ENCODE measurements at places on chromosomes 1 and 21.

DNA sequence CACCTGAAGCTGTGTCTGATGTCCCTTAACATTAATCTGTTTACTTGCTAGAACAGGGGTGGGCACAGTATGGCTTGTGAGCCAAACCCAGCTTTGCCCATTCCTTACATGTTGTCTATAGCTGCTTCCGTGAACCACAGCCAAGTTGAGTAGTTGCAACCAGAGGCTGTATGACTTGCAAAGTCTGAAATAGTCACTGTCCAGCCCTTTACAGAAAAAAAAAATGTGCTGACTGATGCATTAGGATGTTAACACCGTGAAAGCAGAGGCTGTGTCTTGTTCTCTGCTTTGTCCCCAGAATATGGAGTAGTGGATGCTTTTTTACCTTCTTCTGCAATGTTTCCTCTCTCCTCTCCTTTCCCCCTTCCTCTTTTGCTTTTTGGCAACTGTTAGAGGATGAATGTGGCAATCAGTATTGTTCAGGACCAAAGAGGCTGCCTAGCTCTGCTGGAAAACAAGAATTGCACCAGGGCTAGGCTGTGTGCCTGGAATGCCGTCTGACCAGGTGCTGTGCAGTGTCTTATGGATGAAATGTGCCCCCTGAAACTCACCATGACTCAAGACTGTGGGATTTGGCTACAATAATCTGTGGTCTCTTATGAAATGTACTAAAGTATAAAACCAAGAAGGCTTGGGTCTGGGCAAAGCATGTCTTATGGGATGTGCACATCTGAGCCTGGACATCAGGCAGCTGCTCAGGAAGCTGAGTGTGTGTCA lies 79.6 kb upstream of the GCLM start:
- peak; percentile 95 for ATAC-seq

DNA sequence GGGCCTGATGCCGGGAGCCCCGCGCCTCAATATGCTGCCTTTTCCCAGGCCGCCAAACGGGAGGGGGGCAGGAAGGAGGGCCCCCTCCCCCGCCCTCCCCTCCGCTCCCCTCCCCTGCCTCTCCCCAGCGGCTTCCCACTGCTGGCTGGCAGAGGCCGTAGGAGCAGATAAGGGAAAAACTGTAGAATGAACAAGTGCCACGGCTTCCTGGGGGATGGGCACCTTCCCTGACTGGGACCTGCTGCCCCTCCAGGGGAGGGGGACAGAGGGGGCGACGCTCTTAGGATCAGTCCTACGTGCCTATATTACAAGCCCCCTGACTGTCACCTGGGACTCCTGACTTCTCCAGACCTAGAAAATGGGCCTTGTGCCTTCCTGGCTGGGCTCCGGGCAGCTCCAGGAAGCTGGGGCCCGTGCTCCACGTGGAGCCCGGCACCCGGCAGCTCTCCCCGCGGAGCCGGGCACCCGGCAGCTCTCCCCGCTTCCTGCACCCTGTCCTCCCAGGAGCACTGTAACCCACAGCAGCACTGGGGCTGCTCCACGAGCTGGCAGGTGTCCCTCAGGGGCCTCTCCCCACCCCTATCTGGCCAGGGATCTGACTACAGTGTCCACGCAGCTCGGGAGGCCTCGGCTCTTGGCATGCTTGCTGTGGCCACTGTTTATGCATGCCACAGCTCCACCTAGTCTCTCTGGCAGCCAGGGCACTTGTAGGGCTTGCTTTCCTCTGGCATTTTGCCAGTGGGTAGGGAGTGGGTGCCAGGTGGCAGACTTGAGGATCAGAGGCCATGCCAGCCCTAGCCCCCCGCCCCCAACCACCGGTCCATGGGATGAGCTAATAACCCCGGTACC lies 674 bp upstream of the HES5 start:
- ATAC-seq = no peak

DNA sequence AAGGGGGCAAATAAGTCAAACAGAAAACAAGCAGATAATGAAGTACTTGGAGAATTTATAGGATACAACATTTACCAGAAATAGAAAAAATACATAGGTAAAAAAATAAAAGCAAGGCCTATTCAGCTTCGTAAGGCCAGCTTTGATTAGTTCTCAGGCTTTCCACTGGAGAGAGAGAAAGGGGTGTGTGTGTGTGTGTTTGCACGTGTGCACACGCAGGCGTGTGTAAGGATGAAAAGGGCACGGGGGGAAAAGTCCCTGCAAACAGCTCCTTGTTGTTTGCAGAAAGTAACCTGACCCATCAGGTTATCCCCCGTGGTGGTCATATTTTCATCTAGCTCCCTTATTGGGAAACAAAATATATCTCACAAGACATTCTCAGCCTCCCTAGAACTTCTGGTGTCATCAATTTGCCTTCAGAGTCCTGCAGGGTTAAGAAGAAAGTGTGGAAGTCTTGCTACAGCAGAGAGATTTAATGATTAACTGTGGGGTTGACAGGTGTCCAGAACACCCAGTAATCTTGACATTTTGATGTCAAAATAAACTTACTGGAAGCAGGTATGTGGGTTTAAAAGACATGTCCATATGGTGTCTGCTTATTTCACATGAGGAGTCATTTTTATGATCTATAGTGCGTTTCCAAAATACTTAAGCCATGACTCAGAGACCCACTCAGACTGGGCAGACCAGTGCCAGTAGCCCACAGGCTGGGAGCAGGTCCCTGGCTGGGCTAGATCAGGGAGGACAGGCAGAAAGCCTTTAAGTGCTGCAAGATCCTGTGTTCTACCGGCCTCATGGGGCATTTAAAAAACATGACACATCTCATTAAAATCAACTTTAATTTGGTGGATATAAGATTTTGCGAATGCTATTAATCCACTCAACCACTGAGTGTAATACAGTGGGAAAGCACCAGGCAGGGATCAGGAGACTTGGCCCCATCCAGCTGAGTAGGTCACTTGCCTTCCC lies 487.6 kb upstream of the CAMK1G start:
- no peak for ATAC-seq

DNA sequence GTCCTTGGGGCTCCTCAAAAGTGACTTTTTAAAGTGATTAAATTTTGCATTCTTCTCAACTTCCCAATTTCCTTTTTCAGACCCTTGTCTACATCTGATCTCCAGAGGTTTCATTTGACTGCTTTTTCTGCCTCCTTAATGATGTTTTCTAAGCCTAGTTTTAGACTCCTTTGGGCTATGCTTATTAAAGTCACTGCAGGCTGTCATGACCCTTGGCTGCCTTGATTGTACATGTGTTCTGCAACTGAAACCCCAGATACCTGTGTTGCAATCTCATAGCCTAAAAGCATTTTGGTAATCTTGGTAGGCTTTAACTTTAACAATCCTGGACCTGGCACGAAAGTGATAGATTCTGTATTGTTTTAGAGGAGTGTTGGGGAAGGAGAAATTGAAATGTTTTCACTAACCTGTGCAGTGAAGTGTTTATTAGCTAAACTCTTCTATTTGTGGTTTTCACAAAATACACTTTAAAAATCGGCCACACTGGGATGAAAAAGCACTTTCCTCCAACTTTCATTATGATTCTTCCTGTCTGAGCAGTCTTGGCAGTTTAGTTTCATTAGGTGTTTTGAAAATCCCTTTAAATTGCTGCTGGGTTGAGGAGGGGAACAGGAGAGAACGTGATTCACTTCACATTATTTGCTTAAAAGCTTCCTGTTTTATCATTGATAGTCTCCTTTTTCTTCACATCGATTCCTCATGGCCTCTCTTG lies 4.9 kb downstream of the MACO1 start:
- ATAC-seq = no peak

DNA sequence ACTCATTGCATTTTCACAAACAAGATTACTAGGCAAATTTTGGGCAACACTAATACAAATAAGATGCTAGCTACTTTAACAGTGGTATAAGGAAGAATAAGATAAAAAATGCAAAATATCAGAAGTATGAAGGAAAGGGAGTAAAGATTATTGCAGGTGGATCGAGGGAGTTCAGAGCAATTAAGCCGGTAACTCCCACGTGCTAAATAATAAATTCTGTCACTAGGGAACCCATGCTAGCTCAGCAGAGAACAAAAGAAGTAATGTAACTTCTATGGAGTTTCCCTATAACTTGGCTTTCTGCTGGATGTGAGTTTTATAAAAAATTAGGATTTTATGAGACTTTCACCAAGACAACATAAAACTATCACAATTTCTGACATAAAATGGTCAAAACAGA lies 470.5 kb upstream of the RGS18 start:
- ATAC-seq = no peak

DNA sequence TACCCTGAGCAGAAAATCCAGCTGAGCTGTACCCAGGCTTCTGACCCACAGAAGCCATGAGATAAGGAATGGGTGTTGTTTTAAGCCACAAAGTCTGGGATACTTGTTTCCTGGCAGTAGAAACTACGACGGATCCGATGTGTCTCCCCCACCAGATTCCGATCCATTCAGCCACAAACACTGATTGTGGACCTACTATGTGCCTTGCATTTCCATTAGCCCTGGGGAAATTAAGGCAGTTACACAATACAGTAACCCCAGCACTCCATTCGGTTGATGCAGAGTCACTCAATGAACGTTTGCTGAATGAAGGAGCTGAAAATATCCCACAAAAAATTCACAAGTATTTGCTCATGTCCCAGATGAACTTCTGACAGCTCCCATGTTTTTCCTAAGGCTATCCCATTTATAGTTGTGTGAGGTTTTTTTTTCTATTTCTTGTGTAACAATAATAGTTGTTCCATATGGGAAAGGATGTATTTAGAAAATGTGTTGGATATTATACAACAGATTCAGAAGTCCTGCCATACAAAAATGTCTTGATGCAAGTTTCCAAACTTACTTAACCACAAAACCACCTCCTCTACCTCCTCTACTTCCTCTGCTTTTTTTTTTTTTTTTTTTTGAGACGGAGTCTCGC lies 29.6 kb upstream of the KAZN start:
- ATAC-seq = no peak

DNA sequence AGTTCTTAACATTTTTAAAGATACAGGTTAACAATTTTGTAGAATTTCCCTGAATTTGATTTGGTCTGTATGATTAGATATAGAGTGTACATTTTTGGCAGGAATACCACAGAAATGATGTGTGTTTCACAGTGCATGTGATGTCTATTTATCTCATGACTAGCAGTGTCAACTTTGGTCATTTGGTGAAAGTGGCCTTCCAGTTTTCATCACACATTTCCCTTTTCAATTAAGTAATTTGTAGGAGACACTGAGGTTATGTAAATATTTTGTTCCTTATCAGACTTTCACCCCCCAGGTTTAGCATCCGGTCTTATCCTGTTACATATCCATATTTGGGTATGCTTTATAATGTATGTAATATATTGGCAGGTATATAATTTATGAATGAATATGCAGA lies 41.8 kb downstream of the MAP3K7CL start:
- no peak for ATAC-seq

DNA sequence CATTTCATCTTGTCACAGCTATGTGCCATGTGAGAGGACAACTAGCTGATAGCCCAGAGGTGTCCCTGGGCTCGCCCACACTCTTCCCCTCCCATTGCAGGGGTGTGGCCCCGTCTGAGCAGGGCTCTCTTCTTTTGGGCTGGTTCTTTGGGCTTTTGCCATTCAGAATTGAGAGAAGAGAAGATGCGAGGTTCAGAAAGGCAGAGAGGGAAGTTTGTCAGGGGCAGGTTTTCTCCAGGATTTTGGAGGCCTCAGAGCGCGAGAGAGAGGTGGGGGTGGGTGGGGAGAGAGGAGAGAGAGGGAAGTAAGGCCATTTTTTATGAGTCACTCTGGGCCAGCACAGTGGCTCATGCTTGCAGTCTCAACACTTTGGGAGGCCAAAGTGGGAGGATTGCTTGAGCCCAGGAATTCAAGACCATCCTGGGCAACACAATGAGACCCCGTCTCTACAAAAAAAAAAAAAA lies 5.2 kb downstream of the IFI6 start:
- ATAC-seq = no peak

DNA sequence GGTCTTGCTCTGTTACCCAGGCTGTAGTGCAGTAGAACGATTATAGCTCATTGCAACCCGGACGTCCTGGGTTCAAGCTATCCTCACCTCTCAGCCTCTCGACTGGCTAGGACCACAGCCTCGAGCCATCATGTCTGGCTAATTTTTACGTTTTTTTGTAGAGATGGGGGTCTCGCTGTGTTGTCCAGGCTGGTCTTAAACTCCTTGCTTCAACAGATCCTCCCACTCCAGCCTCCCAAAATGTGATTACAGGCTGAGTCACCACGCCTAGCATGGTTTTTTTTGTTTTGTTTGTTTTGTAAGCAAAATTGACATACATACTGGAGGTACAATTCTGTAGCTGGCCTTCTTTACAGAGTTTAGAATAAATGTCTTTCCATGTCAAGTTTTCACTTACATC lies 994 bp upstream of the LAMTOR5 start:
- no peak for ATAC-seq

DNA sequence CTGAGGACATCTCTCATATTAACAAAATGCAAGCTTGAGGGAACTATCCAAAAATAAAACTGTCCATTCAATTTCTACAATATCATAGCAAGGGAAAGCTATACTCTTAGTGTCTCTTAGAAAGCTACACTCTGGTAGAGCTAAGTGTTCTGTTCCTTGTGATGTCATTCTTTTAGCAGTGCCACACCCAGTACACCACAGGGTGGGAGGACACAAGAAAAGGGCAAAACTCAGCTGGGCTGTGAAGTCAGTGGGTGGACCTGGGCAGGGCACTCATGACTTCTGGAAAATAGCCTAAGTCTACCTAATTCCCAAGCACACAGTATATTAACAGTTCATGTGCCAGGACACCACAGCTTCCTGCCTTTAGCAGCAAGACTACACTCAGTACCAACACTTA lies 42.2 kb upstream of the TNFSF4 start:
- no peak for ATAC-seq

GRCh38 chr1:25624156-25624555 lies 7.6 kb downstream of the MAN1C1 start:
- no peak for ATAC-seq

DNA sequence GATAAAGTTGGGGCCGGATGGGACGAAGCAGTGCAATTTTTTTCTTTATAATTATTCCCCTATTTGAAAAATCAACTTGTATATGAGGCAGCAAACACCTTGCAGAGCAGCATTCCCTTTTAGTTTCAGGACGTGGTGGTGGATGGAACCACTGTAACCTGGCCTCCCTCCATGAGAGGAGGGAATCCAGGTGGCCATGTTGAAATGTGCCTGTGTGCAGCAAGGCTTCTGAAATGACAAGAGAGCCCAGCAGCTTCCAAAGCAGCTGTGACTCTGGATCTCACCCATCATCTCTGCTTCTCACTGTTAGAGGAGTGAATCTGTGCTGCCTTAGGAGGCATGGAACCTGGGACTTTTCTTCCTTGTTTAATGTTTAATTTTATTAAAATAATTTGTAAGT lies 42.3 kb downstream of the NFIA start:
- ATAC-seq = no peak

- ATAC-seq = no peak
Measured at GRCh38 chr1:23837908-23838307, 12.7 kb upstream of the HMGCL start.

GRCh38 chr1:40053138-40053887 lies 12.8 kb downstream of the CAP1 start:
- no peak for ATAC-seq

Data from motor neuron (in vitro differentiated cells).